ENCODE measurements at places on chromosomes 2 and 18.

GRCh38 chr2:123359636-123360035 is 665.5 kb upstream of the CNTNAP5 start:
- DNase-seq: no peak

DNA sequence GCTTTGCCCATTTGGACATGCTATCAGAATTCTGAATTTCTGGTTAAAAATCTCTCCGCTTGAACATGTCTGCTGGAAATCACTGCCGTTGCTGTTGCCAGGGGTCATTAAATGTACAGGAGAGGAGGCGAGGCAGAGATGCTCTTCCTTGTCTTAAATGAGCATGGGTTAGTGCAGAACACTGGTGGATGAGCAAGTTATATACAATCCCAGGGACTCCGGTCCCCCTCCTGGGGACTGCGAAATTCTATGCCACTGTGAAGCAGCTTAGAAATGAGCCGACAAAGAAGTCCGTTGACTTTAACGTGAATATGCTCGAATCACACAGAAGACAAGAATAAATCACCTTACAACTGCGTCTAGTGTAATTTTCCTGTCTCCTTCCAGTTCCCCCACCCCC is 95.1 kb upstream of the KLHL14 start:
- no peak for DNase-seq

DNA sequence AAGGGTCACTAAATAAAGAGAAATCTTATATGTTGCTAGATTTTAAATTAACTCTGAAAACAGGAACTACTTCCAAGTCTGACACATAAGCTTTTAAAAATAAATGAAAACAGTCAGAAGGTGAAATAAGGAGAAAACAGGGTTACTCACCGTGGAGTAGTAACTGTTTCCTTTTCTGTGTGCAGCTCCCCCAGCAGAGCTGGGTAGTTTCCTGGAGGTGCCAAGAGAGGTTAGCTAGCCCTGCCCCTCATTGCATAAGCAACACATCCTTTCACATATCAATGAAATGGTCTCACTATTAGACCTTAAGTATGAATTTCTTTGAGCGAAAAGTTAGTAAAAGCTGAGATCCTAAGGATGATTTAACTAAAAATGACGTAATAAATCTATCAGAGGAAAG is 54.0 kb upstream of the GPR75 start:
- DNase-seq: peak; percentile 92

DNA sequence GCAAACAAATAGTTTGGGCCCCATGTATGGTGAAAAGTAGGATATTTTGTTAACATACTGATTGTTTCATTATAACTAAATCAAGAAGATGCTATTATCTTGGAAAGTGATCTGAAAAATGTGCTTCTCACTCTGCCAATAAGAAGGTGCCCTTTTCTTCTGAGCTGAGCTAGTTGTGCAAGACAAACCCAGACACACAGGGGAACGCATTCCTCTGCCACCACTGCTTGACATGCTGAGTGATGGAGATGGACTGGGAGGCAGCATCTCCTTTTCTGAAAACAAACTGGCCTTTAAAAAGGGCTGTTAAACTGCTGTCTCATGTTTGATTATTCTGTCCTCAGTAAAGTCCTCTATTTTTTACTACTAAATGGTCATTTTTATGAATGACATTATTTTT is 1989.9 kb upstream of the CELF4 start:
- no peak for DNase-seq

DNA sequence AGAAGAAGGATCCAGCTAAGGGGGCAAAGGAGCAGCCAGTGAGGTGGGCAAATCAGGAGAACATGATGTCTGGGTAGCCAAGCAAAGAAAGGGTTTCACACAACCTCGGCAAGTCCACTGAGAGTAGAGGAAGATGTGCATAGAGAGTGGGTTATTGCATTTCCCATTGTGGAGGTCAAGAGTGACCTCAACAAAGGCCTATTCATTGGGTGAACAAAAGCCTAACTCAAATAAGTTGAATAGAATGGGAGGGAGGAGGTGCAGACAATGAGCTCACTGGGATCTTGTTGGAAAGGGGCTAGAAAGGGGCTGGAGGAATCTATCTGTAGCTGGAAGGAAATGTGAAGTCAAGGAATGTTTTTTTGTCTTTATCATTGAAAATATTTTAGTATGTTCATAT is 14.0 kb upstream of the PDCL3 start:
- DNase-seq: no peak

GRCh38 chr18:43934781-43935471 is 657.6 kb upstream of the SYT4 start:
- DNase-seq: no peak

DNA sequence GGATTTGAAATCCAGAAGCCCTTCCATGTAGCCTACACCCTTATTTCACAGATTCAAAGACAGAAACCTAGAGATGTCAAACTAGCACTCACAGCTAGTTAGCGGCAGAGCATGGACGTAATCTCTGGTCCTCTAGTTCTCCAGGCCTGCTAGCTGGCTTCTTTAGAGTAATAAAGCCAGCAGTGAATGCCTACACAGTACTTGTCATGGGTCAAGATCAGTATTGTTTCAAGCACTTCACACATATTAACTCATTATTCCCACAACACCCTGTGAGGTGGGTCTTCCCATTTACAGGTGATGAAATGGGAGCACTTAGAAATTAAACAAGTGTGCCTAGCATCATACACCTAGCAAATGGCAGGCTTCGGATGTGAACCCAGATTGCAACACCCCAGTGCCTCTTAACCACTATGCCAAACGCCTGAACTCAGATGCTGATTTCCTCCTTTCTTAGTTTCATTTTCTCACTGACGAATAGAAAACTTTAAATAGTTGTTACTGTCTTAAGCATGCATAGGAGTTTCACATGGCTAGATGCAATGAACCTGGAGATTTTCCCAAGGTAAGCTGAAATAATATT is 14.5 kb upstream of the ZBTB14 start:
- no peak for DNase-seq

DNA sequence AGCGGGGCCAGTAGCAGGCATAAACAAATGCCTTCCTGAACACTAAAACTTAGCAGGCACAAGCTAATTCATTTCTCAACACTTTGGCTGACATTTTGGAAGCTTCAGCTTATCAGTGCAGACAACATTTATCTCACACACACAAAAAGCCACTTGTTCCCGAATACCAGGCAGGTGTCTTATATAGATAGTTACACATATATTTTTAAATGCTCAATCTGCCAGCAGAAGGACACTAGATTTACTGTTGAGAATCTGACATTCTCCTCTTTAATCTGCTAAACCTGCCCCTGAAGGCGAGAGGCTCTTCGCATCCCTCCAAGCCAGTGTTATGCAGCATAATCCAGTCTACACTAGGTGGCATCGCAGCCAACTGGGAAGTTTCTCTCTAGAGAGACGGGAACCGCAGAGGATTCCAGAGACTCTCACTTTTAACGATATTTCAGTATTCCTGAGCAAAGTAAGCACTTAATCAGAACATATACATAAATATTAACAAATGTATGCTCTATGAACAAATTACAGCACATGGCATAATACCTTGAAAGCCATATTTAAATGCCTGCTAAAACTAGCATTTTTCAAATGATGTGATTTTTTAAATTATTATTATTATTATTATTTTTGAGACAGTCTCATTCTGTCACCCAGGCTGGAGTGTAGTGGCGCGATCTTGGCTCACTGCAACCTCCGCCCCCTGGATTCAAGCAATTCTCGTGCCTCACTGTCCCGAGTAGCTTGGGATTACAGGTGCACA is 90.2 kb upstream of the SCG2 start:
- DNase-seq: peak; percentile 70

DNA sequence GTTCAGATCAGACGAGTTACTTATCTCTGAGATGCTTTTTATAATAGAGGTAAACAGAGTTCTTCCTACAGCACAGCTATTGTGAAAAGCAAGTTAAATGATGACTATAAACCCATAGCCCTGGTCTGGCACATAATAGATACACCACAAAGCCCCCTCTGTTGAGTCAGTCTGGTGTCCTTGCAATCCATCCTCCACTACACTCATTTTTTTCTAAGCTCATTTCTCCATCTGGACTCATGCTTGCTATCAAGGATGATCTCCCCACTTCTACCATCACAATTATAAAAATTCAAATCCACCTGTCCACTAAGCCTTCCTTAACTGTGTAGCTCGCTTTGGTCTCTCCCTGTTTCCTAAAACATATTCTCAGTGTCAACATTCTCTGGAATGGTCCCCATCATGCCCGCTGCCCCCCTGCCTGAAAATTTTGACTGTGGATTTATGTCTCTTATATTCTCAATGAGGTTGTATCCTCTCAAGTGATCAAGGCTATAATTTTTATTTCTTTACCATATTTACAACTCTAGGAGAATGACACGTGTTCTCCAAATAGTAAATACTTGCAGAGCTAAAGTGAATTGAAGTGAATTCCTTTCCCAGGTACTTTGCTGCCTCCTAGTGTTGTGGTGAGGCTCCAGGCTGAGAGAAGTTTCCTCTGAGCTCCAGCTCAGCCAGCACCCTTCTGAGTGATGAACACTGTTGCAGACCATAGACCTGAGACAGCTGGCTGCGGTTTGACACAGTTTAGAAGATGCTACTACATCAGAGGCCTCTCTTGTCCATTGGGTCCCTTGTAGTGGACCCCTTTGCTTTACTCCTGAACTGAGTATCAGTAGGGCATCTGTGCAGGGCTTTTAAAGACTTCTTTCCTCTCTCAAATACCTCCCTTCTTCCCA is 108.7 kb downstream of the DPP10 start:
- peak; percentile 2 for DNase-seq
